ENCODE measurements at places on chromosomes 7 and 10. TPM values are rescaled to one million over a fixed set of nuclear protein-coding genes. Genes with fewer than 3 reads are reported as not detected.

CHN2 gene
- 8.6 TPM for polyA plus RNA-seq

CALD1 gene
- polyA plus RNA-seq, result 103 TPM

CDHR3 gene
- 8.5 TPM for polyA plus RNA-seq

FGL2 gene
- 18.3 TPM for polyA plus RNA-seq

ASL gene
- polyA plus RNA-seq, result 9.5 TPM

DNAJC9 gene
- polyA plus RNA-seq, result 18.3 TPM

PFKP gene
- 447 TPM for polyA plus RNA-seq

STEAP1B gene
- polyA plus RNA-seq, result 7.4 TPM

SPDYE2 gene
- polyA plus RNA-seq, result 19.5 TPM

TSPAN12 gene
- polyA plus RNA-seq, result 6.6 TPM

SPDYE2B gene
- 3.3 TPM for polyA plus RNA-seq

MUC3A gene
- 1.5 TPM for polyA plus RNA-seq

C7orf33 gene
- not detected for polyA plus RNA-seq

AKR1B15 gene
- polyA plus RNA-seq, result 0.80 TPM

PLAU gene
- 13.6 TPM for polyA plus RNA-seq

ZPBP gene
- 286 TPM for polyA plus RNA-seq

PRKAR2B gene
- polyA plus RNA-seq, result 51.7 TPM

ATRNL1 gene
- 32.4 TPM for polyA plus RNA-seq

SPDYE11 gene
- 6.5 TPM for polyA plus RNA-seq

MAGI2 gene
- polyA plus RNA-seq, result 12.4 TPM

ANKIB1 gene
- 66.8 TPM for polyA plus RNA-seq

TMEM178B gene
- polyA plus RNA-seq, result 2.0 TPM

STYXL1 gene
- 122 TPM for polyA plus RNA-seq

CRHR2 gene
- polyA plus RNA-seq, result 1.3 TPM

POLR2J2 gene
- 1.4 TPM for polyA plus RNA-seq

C10orf67 gene
- polyA plus RNA-seq, result 11.1 TPM

ACTL6B gene
- 2.1 TPM for polyA plus RNA-seq

CFTR gene
- polyA plus RNA-seq, result 6.9 TPM

PNLIPRP3 gene
- not detected for polyA plus RNA-seq

TRPV5 gene
- polyA plus RNA-seq, result 0.57 TPM

ZEB1 gene
- polyA plus RNA-seq, result 22.2 TPM
